ENCODE measurements at places on chromosomes 12 and 14. TPM values are rescaled to one million over a fixed set of nuclear protein-coding genes. Genes with fewer than 3 reads are reported as not detected.
A peak's percentile ranks its signal among the peaks of the same experiment; 100 is the strongest.

DNA sequence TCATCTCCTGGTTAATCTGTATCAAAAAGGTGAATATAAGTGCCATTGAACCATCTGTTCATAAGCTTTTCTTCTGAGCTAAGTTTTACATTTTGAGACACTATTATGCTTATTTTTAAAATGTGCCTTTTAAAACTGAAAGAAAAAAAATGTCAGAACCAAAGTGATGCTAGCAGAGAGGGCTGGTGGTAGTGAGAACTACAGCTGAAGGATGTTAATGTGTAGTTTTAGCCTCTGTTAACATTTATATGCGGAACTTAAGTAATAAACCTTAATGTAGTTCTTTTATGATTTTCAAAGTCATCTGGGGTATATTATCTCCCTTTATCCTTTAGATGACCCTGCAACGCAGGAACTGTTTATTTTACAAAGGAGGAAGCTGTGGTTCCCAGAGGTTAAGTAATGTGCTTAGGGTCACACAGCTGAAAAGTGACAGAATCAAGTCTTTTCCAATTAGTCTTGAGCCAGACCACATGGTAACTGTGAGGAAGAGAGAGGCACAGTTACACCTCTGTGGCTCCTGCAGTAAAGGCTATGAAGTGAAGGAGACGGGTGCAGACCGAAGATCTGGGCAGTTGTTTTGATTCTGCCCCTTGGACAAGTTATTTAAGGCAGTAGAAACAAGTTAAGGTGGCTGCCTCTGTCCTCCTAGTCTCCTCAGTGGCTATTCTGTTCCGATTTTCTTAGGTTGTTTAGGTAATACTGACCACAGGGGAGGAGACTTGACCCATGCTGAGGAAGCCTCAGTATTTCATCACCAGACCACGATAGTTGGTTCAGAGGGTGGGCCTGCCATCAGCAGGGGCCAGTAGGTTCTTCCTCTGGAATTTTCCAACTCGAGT is 23.9 kb downstream of the GNG2 start:
- no peak for DNase-seq
- H3K27me3 ChIP-seq: no peaks in the 10 kb centered on the region
- no peak overlapping the region for H3K27ac ChIP-seq
- H3K36me3 ChIP-seq: no peaks in the 10 kb centered on the region
- H3K4me1 ChIP-seq: peaks cover 25% of the 10 kb centered on the region
- no peak overlapping the region for H3K4me3 ChIP-seq

DNA sequence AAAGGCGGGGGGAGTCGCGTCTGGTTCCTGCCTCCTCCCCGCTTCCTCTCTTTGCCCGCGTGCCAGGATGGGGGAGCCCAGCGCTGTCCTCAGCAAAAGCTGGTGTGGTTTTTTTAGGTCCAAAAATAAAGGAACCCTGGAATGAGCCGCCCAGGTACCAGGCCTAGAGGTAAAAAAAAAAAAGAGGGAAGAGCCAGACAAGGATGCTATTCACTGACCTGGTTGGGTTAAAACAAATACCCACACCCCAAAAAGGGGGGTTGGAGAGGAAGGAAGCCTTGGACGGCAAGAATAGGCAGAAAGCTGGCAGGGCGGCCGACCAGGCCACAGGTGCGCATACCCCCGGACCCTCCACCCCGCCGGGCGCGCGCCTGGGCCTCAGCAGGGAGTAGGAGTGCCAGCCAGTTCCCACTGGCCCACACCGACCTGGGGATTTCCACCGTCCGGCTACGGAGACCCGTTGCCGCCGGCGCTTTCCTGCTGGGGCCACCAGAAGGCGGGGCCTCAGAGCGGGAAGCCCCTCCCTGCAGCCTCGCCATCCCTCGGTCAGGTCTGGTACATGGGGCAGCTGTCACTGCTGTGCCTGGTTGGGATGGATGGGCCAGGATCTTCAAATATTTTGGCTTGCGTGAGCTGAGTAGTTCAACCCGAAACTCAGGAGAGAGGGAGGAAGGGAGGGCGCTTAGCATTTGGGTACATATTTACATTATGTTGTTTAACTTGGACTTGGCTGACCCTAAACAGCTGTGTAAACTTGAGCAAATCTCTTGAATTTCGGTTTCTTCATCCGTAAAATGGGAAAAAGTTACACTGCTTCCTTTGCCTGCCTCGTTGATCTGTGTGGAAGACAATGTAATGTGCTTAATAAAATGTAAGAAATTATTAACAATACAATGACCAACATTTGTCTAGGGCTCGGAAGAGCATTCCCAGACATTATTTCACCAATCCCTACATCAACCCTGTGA is 5.4 kb upstream of the IRF2BPL start:
- H3K36me3 ChIP-seq: no peaks in the 10 kb centered on the region
- peak overlapping the region; percentile 81 for H3K4me3 ChIP-seq
- H3K27me3 ChIP-seq: no peaks in the 10 kb centered on the region
- H3K4me1 ChIP-seq: peaks cover 56% of the 10 kb centered on the region
- peak overlapping the region; percentile 100 for H3K27ac ChIP-seq

GRCh38 chr12:120529641-120530417 is 871 bp upstream of the COQ5 start:
- no peaks in the 10 kb centered on the region for H3K27me3 ChIP-seq
- H3K4me3 ChIP-seq: peak overlapping the region; percentile 89
- H3K27ac ChIP-seq: peak overlapping the region; percentile 73
- no peaks in the 10 kb centered on the region for H3K4me1 ChIP-seq
- peak; percentile 72 for DNase-seq

GRCh38 chr12:98908866-98909265 is 263.8 kb downstream of the APAF1 start:
- no peaks in the 10 kb centered on the region for H3K36me3 ChIP-seq
- no peaks in the 10 kb centered on the region for H3K4me1 ChIP-seq
- no peak overlapping the region for H3K4me3 ChIP-seq
- H3K27me3 ChIP-seq: no peaks in the 10 kb centered on the region

GRCh38 chr12:48351022-48351708 is 446 bp upstream of the ZNF641 start:
- peak overlapping the region; percentile 86 for H3K4me3 ChIP-seq
- H3K27me3 ChIP-seq: no peaks in the 10 kb centered on the region
- H3K27ac ChIP-seq: peak overlapping the region; percentile 58
- H3K4me1 ChIP-seq: peaks cover 16% of the 10 kb centered on the region

- H3K4me3 ChIP-seq: peak overlapping the region; percentile 43
- DNase-seq: peak; percentile 82
- peak overlapping the region; percentile 90 for H3K27ac ChIP-seq
- H3K4me1 ChIP-seq: peaks cover 55% of the 10 kb centered on the region
Observed at GRCh38 chr14:68780358-68781160, 12.3 kb downstream of the ZFP36L1 start.

GRCh38 chr12:100717733-100718067 is 76.9 kb upstream of the ANO4 start:
- H3K36me3 ChIP-seq: no peaks in the 10 kb centered on the region
- H3K27me3 ChIP-seq: no peaks in the 10 kb centered on the region
- H3K4me3 ChIP-seq: peak overlapping the region; percentile 80
- H3K4me1 ChIP-seq: peaks cover 15% of the 10 kb centered on the region
- DNase-seq: peak; percentile 52
- peak overlapping the region; percentile 2 for H3K27ac ChIP-seq

- no peaks in the 10 kb centered on the region for H3K27me3 ChIP-seq
- peak overlapping the region; percentile 92 for H3K4me3 ChIP-seq
- peak; percentile 76 for DNase-seq
- H3K36me3 ChIP-seq: peaks cover 18% of the 10 kb centered on the region
- peaks cover 34% of the 10 kb centered on the region for H3K4me1 ChIP-seq
- H3K27ac ChIP-seq: peak overlapping the region; percentile 70
Observed at GRCh38 chr12:93572712-93573551, 457 bp downstream of the SOCS2 start.

GRCh38 chr12:48157889-48158370 is 615 bp upstream of the ASB8 start:
- no peaks in the 10 kb centered on the region for H3K27me3 ChIP-seq
- no peaks in the 10 kb centered on the region for H3K36me3 ChIP-seq
- H3K4me3 ChIP-seq: peak overlapping the region; percentile 93
- peak overlapping the region; percentile 35 for H3K27ac ChIP-seq
- H3K4me1 ChIP-seq: peaks cover 6% of the 10 kb centered on the region
- no peak for DNase-seq

GRCh38 chr12:16955083-16955657 is 349.2 kb upstream of the LMO3 start:
- H3K27ac ChIP-seq: no peak overlapping the region
- no peaks in the 10 kb centered on the region for H3K27me3 ChIP-seq
- H3K36me3 ChIP-seq: no peaks in the 10 kb centered on the region
- DNase-seq: peak; percentile 48
- H3K4me1 ChIP-seq: no peaks in the 10 kb centered on the region

- no peak overlapping the region for H3K4me3 ChIP-seq
- 0 out of 2 replicates have a peak, but pooled peaks cover 3% of the 10 kb centered on the region for H3K4me1 ChIP-seq
- no peaks in the 10 kb centered on the region for H3K36me3 ChIP-seq
- no peaks in the 10 kb centered on the region for H3K27me3 ChIP-seq
Observed at GRCh38 chr12:56462565-56462964, 5.8 kb upstream of the SPRYD4 start.

DNA sequence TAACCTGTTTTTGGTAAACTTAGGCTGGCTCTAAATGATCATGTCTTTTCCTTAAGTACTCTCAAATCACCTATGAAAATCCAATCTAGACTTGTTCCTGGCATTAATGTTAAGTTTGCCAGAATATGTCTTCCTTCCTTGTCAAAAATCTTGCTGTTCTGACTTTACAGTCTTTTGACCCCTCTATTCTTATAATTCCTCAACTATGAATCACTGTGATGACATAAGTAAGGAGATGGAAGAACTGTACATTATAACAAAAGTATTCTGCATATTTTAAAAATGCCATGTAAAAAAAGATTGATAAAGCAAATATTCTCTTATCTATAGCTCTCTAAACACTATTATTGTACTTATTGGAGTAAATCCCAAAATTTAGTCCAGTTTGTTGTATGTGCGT is 51.4 kb upstream of the BAZ1A start:
- H3K27ac ChIP-seq: no peak overlapping the region
- peaks cover 13% of the 10 kb centered on the region for H3K4me1 ChIP-seq
- H3K4me3 ChIP-seq: no peak overlapping the region

GRCh38 chr14:47657143-47657542 is 18.3 kb downstream of the MDGA2 start:
- DNase-seq: no peak
- H3K36me3 ChIP-seq: no peaks in the 10 kb centered on the region
- no peaks in the 10 kb centered on the region for H3K27me3 ChIP-seq
- no peaks in the 10 kb centered on the region for H3K4me1 ChIP-seq
- no peak overlapping the region for H3K4me3 ChIP-seq
- no peak overlapping the region for H3K27ac ChIP-seq

DNA sequence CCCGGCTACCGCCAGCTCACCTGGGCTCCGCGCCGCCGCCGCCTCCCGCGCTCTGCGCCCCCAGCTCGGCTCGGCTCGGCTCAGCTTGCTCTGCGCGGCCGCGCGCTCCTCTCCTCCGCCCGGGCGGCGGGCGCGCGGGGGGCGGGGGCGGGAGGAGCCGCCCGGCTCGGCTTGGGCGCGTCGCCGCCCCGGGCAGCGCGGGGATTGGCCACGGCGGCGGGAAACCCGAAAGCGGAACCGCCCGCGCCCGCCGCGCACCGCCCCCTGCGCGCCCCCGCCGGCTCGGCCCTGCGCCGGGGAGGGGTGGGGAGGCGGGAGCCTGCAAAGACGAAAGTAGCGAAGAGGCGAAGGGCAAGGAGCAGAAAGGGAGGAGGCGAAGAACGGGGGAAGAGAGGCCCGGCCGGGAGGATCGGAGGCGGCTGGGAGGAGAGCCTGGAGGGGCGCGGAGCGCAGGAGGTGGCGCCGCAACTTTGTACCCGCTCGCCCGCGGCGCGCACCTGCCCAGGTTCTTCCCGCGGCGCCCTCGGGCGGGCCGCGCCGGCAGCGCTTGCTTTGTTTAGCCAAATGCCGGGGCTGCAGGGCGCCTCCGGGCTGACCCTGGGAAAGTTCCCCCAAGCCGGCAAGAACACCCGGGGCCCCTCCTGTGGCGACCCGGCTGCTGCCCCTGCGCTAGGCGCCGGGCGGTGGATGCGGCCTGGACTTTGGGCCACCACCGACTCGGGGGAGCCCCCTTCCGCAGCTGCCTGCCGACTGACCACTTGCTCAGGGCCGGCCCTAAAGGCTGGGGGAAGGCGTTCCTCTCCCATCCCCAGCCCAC is at the start of gene CAMKK2:
CAMKK2 (minus strand) TSS at position 92 of the 817 bp plus-strand sequence. CDS start 22,183 bp downstream, outside the sequence.
- H3K4me1 ChIP-seq: peaks cover 6% of the 10 kb centered on the region
- H3K36me3 ChIP-seq: no peaks in the 10 kb centered on the region
- H3K27ac ChIP-seq: peak within 1 kb of the TSS; percentile 47
- peak; percentile 92 for DNase-seq
- H3K27me3 ChIP-seq: no peaks in the 10 kb centered on the region

DNA sequence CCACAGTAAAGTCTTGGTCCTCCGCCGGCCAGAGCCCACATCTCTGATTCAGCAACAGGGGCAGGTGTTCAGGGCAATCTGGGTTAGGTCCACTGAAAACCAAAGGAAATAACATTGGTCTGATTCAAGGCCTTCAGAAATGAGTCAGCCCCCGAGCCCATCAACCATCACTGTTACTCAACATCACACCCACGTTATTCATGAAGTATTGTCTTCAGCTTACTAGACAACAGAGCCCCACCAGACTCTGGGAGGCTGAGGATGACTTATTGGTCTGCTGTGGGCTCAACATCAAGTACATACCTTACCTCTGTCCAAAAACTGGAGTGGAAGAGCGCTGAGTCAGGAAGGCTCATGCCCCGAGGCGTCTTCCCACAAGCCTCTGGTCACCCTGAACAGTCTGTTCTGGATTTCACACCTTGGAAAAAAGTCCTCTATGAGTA is 97.5 kb downstream of the ZFP36L1 start:
- peaks cover 37% of the 10 kb centered on the region for H3K4me1 ChIP-seq
- peak overlapping the region; percentile 89 for H3K27ac ChIP-seq
- no peaks in the 10 kb centered on the region for H3K27me3 ChIP-seq

GRCh38 chr12:14591719-14592118 is 24.0 kb upstream of the PLBD1 start:
- no peaks in the 10 kb centered on the region for H3K4me1 ChIP-seq
- H3K36me3 ChIP-seq: no peaks in the 10 kb centered on the region
- DNase-seq: no peak
- no peak overlapping the region for H3K4me3 ChIP-seq
- H3K27ac ChIP-seq: no peak overlapping the region

DNA sequence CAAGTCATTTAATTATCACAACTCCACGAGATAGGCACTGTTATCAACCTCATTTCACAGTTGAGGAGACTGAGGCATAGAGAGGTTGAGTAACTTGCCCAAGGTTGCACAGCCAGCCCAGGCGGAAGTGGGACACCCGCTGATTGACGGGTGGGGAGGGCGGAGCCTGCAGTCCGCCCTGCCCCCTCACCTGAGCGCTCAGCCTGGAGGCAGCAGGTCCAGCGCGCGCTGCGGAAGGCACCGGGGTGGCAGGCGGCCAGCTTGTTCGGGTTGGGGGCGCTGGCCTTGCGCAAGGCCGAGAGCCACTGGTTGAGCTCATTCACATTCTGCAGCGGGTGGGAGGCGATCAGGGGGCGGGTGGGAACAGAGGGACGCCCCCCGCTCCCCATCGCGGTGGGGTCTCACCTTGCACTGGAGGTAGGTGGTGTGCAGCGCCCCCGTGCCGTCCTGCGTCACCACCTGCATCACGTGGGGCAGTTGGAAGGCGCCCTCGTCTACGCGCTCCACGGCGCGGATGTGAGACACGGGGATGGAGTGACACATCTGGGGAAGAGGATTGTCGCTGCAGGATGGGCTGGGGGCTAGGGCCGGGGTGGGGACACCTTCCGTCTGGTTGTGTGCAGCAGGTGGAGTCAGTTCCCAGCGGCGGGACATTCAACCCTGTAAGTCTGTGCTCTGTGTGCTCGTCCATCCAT is 31.7 kb downstream of the RASAL1 start:
- no peaks in the 10 kb centered on the region for H3K36me3 ChIP-seq
- H3K4me1 ChIP-seq: no peaks in the 10 kb centered on the region
- H3K4me3 ChIP-seq: no peak overlapping the region

The CCDC198 gene
- total RNA-seq: not detected

The FGF6 gene
- not detected for total RNA-seq

The LALBA gene
- not detected for total RNA-seq

The RNF212B gene
- total RNA-seq: not detected

The MFAP5 gene
- total RNA-seq: 390 TPM

The MIP gene
- total RNA-seq: not detected

The OTX2 gene
- not detected for total RNA-seq

Measured in GM23248 (cell line).